ENCODE measurements at places on chromosomes 3 and 15.
A peak's percentile ranks its signal among the peaks of the same experiment; 100 is the strongest.

GRCh38 chr15:56207711-56208110 is 36.0 kb downstream of the RFX7 start:
- no peak for DNase-seq

- no peak for DNase-seq
Measured at GRCh38 chr3:170424879-170425278, 6.2 kb downstream of the CLDN11 start.

DNA sequence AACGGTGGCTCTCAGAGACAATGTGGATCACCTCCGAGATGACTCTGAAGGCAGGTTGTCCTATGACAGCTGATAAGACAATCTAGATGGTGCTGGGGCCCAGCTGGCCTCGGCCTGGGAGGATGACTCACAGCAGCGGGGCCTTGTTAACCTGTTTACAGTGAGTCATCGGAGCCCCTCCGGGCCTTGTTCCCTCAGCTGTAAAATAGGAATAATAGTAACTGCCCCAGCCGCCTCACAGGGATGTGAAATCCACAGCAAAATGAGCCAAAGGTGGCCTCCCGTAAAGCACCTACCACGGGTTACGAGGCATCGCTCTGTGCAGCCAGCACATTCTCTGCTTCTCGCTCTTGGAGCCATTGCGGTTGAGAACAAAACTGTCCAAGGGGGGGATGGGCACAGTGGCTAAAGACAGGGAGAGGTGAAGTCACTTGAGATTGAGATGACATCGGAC is 88.6 kb upstream of the RASGRF1 start:
- no peak for DNase-seq

DNA sequence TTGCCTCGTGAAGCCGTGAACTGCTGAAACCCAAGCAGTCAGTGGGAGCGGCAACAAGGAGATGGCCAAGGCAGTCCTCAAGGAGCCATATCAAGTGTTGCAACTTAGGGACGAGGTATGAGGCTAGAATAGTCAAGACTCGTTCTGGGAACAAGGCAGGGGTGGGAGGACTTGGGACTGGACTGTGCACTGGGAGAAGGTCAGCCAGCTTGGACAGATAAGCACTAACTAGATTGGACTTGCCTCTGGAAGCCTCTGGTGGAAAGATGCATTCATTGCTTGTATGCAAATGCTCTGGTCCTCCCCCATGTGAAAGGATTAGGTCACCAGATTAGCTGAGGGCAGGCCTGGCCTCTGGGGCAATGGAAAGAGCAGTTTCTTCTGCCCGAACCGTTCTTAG is 123.3 kb upstream of the CTNNB1 start:
- DNase-seq = no peak

- DNase-seq = no peak
Measured at GRCh38 chr15:93162560-93162959, 73.5 kb upstream of the RGMA start.

- no peak for DNase-seq
Measured at GRCh38 chr3:166123576-166123975, 286.4 kb upstream of the BCHE start.

DNA sequence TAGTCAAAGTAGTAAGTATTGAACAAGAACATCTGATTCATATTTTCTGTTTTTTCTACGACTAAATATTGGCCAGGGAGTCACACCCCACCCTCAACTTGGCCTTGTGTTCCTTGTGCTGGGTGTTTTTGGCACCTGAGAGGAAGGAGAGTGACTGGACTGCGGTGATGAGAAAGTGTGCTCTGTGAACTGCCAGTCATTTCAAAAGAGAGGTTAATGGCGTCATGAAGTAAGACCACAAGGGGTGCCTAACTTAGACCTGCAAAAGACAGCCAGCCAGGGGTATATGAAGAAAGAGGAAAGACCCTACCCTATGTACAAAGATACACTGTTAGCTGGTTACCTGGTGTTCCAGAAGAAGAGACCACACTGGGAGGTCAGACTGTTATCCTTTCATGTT is 58.4 kb upstream of the COL8A1 start:
- DNase-seq = no peak

- no peak for DNase-seq
Measured at GRCh38 chr3:111954228-111954990, 24.4 kb upstream of the ABHD10 start.

DNA sequence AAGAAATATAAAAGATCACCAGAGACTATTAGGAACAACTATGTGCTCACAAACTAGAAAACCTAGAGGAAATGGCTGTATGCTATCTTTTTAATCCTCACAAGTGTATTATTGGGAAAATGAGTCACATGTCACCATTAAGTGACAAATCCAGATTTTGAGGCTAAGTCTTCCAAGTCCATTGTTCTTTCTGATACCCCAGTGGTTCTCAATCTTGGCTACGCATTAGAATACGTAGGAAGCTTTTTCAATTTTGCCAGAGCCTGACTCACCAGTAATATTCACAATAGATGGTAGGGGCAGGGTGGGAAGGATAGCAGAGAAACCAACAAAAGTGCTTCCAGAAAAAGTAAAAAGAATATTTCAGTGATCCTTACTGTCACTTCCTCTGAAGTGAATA is 117.0 kb downstream of the FILIP1L start:
- DNase-seq = no peak

DNA sequence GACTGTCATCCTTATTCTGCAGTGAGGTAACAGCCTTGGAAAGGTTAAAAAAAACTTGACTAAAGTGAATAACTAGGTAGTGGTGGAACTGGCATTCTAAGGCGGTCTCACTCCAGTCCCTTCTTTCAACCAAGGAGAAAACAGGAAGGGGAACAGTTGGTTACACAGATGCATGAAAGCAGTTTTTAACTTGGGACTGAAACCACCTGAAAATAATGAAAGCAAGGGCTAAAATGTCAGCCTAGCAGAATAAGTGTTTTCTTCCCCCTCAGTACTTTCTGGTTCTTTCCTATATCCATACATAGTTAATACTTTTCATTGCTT is 748 bp upstream of the AVEN start:
- no peak for DNase-seq

DNA sequence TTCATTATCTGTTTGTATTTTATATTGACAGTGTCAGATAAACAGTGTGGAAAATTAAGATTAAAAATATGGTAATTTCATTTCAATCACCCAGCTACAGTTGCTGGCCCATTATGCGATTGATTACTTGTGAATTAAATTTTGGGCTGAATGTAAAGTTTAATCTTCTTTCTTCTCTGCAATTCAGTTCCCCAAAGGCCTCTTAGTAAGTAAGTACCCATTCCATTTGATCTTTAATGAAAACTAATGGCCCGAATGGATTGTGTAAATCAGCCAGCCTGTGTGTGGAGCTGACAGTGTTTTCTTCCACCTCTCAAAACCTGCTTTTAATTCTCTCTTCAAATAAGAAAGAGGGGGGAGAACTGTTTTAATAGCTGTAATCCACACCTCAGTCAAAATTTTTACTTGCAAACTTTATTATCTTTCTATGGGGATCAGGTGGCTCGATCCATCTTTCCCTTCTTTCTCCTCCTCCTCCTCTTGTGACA is 307.1 kb downstream of the IL20RB start:
- DNase-seq = no peak

- DNase-seq = no peak
Measured at GRCh38 chr3:23129117-23129516, 74.0 kb upstream of the UBE2E2 start.

DNA sequence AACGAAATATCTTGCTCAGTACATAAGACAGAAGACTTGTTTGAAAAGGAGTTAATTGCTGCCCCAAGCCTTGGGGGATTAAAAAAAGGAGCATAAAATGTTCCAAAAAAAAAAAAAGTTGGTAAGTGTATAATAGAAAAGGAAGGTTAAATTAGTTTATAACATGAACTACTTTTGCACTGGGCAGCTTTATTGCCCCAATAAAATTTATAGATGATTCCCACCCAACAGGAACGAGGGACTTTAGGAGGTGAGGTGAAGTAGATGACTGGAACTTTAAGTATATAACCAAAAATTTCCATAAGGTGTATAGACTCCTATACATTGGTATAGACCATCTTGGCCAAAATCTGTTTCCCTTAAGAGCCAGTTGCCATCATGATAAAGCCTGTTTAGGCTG is 14.8 kb downstream of the PPP2R3A start:
- DNase-seq = no peak

- no peak for DNase-seq
Measured at GRCh38 chr15:42772901-42773300, 36.0 kb upstream of the CDAN1 start.

DNA sequence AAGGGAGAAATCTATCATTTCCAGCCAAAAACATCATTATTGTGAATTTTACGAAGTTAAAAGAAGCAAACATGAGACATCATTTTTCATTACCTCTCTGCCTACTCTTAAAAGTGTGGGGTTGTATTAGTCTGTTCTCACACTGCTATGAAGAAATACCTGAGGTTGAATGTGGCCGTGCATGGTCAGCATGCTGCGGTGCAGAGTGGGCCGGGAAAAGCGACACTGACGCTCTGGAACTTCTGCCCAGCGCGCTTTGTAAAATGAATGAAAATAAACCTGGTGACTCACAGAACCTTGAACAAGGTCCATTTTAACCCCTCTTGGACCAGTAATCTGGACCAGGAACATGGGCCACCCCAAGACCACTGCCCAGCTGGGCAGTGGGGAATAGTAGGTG is 31.0 kb upstream of the DNAJC13 start:
- DNase-seq = no peak

DNA sequence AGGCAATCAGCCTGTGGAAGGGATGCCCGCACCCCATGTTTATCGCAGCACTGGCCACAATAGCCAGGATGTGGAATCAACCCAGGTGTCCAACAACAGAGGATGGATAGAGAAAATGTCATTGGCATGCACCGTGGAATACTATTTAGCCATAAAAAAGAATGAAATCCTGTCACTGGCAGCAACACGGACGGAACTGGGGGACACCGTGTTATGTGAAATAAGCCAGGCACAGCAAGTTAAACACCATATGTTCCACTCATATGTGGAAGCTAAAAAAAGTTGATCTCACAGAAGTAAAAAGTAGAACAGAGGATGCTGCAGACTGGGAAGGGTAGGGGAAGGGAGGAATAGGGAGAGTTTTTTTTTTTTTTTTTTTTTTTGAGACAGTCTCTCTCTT is 15.6 kb downstream of the MELTF start:
- no peak for DNase-seq

GRCh38 chr15:74365598-74366445 is 1.6 kb downstream of the CYP11A1 start:
- no peak for DNase-seq

- no peak for DNase-seq
Measured at GRCh38 chr3:130395331-130395730, 49.9 kb downstream of the COL6A5 start.

DNA sequence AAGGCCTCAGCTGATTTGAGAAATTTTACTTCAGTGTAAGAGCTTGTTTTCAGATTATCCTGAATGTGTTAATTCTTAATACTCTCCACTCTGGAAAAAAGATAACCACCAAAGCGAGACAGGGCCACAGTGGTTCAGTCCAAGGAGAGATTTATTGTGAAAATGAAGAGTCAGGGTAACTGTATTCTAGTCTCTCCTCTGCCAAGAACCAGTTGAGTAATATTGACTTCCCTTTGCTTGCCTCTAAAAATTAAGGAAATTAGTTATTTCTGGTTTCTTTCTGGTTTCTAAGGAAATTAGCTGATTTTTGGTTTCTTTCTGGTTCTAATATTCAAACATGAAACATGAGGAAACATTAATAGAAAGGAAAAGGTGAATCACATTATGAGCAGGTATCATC is 34.9 kb downstream of the PPP1R2 start:
- no peak for DNase-seq

- no peak for DNase-seq
Measured at GRCh38 chr3:29004885-29005599, 275.8 kb upstream of the RBMS3 start.

DNA sequence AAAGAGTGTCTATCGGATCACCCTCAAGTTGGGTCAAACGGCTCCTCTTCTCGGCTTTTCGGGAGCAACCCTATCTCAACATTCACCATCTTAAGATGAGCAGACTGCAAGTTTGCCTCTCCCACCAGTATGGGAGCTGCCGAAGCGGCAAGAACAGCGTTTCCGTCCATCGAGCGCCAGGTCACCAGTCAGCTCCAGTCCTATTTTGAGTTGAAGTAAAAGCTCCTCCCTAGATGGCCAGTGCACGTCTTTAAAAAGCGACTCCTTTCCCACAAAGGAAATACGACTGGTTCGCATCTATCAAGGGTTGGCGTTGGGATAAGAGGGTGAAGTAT is 369 bp upstream of the U2SURP start:
- DNase-seq = no peak

GRCh38 chr15:92082006-92082843 is 228.7 kb downstream of the SLCO3A1 start:
- DNase-seq = peak; percentile 40

GRCh38 chr3:119950666-119951325 is 143.5 kb downstream of the GSK3B start:
- DNase-seq = no peak

GRCh38 chr3:81916890-81917289 is 155.4 kb upstream of the GBE1 start:
- no peak for DNase-seq

DNA sequence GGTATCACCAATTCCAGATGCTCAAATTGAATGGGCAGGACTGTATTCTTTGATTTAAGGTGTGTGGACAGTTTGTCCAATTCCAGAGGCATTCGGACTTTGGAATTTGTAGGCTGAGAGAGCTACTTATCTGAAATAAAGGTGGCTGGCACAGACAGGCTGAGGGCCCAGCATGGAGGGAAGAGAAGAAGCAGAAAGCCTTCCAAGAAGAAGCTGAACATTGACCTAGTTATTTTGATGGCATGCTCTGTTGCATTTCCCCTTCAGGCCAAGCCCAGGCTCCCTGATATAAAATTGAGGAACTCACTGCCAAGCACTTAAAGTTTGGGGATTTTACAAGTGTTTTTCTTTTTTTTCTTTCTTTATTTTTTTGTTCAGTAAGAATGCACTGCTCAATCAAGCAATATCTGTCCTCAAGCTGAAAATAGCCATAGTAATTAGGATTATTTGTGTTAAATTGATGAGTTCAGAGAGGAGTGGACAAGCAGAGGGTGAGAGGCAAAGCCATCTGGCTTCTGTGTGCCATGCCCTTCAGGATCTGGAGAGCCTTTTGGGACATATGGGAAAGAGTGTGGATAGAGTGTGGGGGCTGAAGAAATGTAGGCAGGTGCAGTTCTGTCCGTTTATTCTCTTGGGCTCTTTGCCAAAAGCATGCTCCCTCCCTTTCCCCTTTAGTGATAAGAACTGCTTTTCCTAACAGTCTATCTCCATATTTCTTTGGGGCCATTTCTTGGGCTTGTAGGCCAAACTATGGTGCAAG is 148.9 kb downstream of the OXSM start:
- peak; percentile 55 for DNase-seq

DNA sequence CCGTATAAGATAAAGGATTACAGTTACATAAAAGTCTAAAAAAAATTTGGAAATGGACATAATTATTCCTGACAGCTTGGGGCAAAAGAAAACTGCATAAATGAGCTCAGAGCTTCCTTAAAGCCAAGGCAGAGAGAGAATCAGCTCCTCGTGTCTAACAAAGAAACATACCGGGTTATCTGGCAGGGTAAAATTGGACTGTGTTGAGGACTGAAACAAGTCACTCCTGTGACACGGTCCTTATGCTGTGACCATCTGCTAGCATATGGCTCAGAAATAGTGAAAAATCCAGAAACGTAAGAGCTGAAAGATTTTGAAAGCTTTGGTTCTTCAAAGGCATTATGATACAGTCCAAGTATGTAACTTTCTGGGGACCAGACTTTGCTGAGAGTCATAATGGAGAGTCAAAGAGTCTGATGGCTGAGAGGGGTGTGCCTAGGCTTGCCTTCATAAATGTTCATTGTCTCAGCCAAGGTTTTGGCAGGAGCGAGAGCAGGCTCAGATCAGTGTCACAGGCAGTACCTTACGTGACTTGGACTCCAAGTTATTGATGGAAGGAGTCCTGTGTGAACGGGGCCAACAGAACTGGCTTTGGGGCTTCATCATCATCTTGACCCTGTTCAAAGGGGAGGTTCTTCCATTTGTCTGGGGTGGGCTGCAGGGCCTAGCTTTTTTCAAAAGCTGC is 12.5 kb downstream of the MAP6D1 start:
- DNase-seq = no peak

All from NCI-H1105 treated with DMSO at 0.1 percent for 48 hours (cell line).